ENCODE measurements at places on chromosomes 5 and 9.
A peak's percentile ranks its signal among the peaks of the same experiment; 100 is the strongest.

- DNase-seq: peak; percentile 7
These were observed 44.8 kb downstream of the PARP8 start for GRCh38 chr5:50711280-50711679.

DNA sequence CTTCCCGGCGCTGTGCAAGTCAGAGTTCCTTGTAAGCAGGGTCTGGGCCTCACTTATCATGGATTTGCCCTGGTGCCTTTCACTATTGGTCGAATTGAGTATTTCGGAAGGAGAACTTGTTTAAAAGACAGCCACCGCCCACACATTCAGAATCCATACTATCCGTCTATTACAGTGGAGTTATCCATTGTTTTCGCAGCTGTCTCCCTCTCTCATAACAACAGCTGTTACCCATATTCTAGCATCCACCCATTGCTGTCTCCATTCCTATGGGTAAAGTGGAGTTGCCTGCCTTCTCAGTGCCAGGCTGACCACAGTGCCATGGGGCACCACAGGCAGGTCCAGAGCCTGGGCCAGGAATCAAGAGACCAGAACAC lies 20.2 kb downstream of the FAXDC2 start:
- DNase-seq: no peak

GRCh38 chr5:128796506-128796905 lies 168.8 kb upstream of the SLC27A6 start:
- DNase-seq: no peak

DNA sequence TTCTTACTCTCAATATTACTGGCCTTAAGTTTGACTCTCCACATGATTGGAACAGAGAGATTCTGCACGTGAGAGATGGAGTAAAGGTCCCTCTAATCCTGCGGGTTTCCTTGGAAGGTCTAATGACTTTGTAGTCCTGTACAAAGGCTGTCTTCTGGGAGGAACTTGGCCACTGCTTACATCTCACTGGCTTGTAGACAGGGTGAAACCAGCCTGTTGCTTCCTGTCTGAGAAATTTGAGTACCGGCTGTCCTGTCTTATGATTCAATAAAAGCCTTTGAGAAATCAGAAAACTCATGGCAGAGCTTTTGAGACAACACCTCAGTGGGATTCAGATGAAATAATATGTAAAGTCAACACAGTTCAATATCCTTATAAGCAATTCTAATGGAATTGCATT lies 43.0 kb downstream of the IL31RA start:
- no peak for DNase-seq

GRCh38 chr9:129998491-129999140 lies 44.4 kb downstream of the FNBP1 start:
- DNase-seq: no peak

DNA sequence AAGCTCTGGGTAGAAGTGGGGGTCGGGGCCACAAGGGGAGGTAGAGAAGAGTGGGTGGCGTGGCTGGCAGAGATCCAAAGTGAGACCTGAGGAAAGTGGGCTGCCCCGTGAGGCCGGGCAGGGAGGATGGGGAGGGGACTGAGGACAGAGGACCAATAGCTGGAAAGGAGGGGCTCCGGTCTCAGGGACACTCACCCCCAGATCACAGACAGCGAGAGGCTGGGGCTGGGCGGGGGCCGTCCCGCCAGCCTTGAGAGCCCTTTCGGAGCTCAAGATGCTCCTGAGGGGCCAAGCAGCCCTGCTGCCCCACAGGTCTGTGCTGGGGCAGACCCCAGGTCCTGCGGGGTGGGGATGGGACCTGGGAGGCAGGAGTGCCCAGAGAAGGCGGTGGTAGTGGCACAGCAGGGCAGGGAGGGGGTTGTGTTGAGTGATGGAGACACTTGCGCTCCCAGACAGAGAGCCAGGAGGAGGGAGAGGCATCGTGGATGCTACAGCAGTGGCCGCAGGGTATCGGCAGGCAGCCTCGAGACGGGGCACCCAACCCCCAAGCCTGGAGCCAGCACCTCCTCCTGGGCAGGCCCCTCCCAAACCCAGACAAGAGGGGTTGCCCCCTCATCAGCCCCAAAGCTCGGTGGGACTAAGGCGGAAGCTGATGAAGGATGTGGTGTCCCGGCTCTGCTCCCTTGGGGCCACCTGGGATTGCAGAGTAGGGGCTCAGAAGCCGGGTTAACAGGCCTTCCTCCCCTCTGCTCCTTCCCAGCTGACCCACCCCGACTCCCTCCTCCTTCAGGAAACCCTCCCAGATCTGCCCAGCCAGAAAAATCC lies 3.4 kb downstream of the SARDH start:
- no peak for DNase-seq

DNA sequence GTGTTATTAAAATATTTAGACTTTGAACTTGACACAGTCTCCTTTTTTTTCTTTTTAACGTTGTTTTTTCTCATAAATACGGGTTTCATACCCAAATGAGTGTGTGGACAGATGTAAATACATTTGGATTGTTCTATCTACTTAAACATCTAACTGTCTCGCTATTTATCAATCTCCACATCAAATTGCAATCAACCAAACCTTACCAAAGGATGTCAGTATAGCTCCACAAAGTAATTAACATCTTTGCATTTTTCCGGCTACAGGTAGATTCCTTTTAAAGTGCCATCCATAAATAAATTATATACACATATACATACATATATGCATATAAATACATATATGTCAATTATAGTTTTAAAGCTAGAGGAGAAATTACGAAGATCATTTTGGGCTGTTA lies 705 bp upstream of the CDH10 start:
- no peak for DNase-seq

GRCh38 chr5:113213551-113214425 lies 221.0 kb downstream of the TSSK1B start:
- DNase-seq: no peak

GRCh38 chr9:71210326-71210725 lies 88.9 kb upstream of the TRPM3 start:
- no peak for DNase-seq

- no peak for DNase-seq
These were observed 183.8 kb upstream of the S1PR3 start for GRCh38 chr9:88807426-88807825.

- DNase-seq: no peak
These were observed 228.9 kb downstream of the FGF10 start for GRCh38 chr5:44160369-44160768.

GRCh38 chr5:158854260-158854783 lies 245.4 kb downstream of the EBF1 start:
- no peak for DNase-seq

GRCh38 chr9:4305065-4305985 lies 5.5 kb upstream of the GLIS3 start:
- DNase-seq: no peak

DNA sequence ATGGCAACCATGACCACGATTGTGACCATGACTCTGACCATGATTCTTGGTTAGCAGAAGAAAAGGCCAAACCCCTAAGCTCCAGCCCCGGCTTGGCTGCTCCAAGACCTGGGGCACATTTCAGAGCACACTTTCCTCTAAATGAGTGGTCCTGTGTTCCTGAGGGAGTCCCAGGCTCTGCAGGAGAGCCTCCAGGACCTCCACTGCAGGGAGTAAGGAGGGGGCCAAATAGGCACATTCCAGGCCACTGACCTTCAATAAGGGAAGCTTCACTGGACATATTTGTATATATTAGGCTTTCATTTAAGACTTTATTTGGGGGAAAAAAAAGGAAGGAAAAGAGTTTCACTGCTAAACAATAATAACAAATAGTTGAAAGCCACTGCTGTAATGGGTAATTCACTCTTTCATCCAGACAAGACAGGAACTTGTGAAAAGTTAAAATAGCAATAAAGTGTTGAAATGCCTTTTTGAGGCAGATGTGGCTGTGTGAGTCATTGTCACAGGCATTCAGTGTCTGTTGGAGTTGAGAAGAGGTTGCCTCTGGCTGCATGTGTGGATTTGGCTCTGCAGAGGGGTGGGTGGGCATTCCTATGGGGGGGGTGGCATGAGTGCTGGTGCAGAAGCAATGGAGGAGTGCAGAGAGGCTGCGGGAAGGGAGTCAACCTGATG lies 63.9 kb upstream of the TGFBR1 start:
- peak; percentile 74 for DNase-seq

GRCh38 chr5:54133917-54134316 lies 176.5 kb downstream of the ARL15 start:
- no peak for DNase-seq

DNA sequence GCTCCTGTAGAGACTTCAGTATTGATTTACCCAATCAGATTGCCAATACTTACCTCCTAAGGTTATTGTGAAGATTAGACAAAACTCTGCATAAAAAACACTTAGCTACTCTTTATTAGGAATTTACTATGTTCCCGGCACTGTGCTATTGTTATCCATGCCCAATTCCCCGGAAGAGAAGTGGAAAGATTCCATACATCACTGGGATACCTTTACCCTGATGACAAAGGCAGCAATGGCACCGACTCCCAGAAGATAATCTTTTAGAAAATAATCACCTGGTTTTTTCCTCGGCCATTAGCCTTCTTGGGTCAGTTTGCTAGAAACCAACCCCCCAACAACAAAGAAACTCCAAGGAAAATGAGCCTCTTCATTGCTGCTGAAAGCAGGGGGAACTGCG lies 226.0 kb downstream of the SNX18 start:
- no peak for DNase-seq

GRCh38 chr5:16757146-16757545 lies 140.3 kb upstream of the RETREG1 start:
- no peak for DNase-seq

GRCh38 chr9:68871236-68871635 lies 142.7 kb downstream of the PRKACG start:
- no peak for DNase-seq

DNA sequence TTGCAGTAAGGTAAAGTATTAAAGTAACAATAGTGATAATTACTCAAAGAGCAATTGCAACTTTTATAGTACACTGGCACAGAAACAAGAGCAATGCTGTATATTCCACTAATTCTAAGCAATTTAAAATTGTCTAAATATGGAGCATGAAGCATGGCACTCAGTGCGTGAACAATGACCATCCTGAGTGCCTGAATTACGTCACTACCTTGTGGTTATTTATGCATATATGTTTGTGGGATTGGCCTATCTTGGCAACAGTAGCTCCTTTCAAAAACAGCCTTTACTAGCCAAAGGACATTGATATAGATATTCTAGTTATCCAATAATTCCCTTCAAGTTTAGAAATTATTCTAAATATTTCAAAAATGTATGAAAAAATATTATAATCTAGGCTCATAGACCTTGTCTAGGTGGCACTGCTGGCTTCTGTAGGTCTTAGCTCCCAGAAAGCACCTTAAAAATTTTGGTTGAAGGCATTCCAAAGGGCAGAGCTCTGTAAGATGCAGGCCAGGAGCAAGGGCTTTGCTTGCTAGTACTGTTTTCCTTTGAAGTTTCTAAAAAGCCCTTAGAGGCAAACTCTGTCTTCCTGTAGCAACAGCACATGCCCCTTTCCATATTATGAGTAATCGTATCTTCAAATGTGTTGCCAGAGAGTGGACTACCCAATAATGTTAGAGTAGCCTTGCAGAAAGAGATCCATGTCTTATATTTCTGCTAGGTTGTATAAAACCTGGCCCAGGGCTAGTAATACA lies 719.3 kb downstream of the NR2F1-AS1 start:
- no peak for DNase-seq

DNA sequence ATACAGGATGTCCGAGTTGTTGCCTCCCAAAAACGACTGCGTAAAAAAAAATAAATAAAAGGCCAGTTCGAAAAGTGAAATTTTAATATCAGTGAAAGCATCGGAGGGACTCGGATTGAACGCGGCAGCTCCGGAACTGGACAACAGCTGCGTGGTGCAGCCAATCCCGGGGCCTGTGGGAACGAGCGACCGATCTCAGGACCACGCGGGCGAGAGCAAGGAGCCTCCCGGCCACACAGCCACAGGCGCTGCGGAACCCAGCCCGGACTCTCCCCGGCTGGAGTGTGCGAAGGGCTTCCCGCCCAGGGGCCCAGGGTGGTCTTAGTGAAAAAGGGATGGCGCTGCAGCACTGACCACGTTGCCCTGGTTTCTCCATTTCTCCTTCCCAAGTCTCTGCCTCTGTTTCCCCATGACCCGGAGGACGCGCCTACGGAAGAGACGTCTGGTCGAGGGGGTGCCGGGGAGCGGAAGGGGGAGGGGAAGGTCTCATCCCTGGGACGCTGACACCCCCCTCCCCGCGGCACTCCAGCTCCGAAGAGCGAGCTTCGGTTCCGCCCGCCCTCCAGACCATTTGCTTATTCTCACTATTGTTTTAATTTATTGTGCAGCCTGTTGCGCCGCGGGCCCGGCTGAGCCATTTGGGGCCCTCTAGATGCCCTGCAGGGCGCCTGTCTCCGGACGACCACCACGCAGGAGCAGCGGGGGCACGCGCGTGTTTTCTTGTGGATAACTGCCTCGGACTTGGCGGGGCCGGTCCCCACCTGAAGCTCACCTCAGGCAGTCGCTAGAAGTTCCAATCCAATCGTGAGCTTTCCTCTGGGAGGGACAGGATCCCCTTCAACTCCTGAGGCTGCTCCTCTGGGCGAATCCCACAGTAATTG lies 303.0 kb downstream of the PARP8 start:
- no peak for DNase-seq

GRCh38 chr5:151926188-151926587 lies 1.5 kb upstream of the GLRA1 start:
- DNase-seq: no peak

DNA sequence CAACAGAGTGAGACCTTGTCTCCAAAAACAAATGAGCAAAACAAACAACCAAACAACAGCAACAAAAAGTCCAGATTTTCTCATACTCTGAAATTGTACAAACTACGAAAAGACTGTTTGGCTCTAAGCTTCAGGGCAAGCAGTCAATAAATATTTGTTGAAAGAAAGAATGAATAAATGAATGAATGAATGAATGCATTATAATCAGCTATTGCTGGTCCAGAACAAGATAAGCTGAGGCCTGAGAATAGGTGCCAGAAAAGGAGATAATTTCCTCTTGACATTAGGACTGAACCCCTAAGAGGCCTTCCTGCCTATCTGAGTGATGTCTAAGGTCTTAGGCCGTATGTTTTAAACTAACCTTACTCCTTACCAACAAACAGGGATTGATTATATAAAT lies 99.2 kb upstream of the IL6ST start:
- no peak for DNase-seq

- no peak for DNase-seq
These were observed 47.0 kb downstream of the SLC44A1 start for GRCh38 chr9:105291422-105291859.

- DNase-seq: no peak
These were observed 102.8 kb downstream of the TAF11L14 start for GRCh38 chr5:17737092-17737491.

GRCh38 chr5:110735556-110735955 lies 3.3 kb upstream of the SLC25A46 start:
- no peak for DNase-seq

Data from MG63 (cell line).